ENCODE measurements at places on chromosomes 11 and 22. TPM values are rescaled to one million over a fixed set of nuclear protein-coding genes. Genes with fewer than 3 reads are reported as not detected.

GRCh38 chr11:62880231-62880802 lies 379 bp upstream of the SLC3A2 start:
- no peak for DNase-seq

The CCDC73 gene
- polyA plus RNA-seq = 0.47 TPM

DNA sequence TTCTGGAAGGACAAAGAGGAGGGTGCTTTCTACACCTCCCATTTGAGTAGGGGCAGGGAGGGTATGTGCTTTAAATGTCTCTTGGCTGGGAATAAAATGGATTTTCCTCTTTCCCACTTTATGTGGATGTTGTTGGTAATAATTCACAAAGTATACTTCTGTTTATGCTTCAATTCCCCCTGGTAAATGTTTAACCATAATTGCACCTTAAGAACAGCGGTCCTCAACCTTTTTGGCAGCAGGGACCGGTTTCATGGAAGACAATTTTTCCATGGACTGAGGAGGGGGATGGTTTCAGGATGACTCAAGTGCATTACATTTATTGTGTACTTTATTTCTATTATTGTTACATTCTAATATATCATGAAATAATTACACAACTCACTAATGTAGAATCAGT lies 4.0 kb upstream of the TP53AIP1 start:
- peak; percentile 79 for DNase-seq

The C11orf87 gene
- not detected for polyA plus RNA-seq

GRCh38 chr11:78957476-78958245 lies 383.0 kb upstream of the NARS2 start:
- no peak for DNase-seq

The SLC22A9 gene
- not detected for polyA plus RNA-seq

GRCh38 chr22:41768430-41768829 lies 32.0 kb upstream of the CCDC134 start:
- DNase-seq = no peak

- DNase-seq = no peak
Measured at GRCh38 chr11:66195867-66196266, 72.6 kb upstream of the RAB1B start.

DNA sequence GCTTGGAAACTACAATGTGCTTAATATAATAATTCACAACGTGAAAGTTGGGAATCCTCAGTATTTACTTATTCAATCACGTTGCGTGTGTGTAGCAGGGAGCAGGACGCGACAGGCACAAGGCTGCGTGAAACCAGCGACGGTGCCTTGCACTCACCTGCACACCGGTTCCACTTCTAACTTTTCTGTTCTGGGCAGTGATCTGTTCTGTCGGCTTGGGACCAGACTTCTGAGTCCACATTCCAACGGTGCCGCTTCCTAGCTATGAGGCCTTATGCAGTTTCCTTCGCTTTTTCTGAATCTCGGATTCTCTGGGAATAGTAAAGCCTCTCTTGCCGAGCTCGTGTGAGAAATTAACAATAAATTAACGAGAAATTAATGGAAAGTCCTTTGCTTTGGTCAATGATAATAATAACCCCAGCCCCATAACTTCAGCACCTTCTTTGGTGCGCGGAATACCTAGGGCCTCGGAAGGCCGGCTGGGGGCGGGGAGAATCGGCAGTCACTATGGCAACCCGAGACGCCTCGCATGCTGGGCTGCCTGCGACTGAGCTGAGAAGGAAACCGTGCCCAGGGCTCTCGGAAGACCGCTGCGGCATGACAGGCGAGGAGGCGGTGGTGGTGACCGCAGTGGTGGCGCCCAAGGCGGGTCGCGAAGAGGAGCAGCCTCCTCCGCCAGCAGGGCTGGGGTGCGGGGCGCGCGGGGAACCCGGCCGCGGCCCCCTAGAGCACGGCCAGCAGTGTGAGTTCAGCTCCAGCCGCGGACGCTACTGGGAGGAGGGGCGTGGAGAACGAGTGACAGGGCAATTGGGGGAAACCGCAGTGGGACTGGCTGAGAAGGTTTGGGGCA lies at the start of gene C11orf97:
C11orf97 (plus strand) TSS at position 530 of the 850 bp plus-strand sequence; CDS start at position 598, 68 bp downstream.
- DNase-seq = peak; percentile 82

DNA sequence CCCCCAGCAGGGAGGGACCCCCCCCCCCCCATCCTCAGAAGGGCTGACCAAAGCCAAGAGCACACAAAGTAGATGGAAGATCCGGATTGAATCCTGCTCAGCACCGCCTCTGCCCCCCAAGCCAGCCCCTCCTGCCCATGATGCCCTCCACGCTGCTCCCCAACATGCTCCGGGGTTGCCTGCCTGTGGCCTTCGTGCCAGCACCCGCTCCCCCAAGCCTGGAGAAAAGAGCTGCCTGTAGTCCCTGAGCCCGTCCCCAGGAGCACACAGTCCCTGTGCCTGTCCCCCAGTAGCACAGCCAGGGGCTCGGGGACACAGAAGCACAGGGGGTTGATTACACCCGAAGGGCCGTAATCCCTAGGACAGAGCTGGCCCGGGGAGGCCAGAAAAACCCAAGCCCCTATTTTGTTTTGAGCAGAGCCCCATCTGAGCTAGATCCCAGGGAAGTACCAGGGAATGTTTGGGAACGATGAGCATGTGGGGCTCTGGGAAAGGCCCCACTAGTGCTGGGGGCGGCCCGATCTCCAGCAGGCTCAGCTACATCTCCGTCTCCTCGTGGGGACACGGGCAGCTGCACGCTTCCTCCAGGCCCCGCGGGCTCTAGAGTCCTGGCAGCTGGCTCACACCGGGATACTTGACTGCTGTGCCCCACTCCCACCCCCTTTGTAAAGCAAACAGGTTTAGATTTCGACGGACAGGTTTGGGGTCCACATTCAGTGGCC lies 66.7 kb downstream of the PHF21B start:
- DNase-seq = no peak

GRCh38 chr11:114034956-114035355 lies 24.6 kb upstream of the ZBTB16 start:
- no peak for DNase-seq

The FOLR3 gene
- 65.0 TPM for polyA plus RNA-seq

GRCh38 chr11:67054836-67055523 lies 1.7 kb upstream of the RHOD start:
- DNase-seq = no peak

- DNase-seq = no peak
Measured at GRCh38 chr11:107203656-107204055, 185.4 kb upstream of the GUCY1A2 start.

The MYRF gene
- polyA plus RNA-seq = 6.0 TPM

The MB gene
- 0.84 TPM for polyA plus RNA-seq

- peak; percentile 76 for DNase-seq
Measured at GRCh38 chr22:36180038-36180880, 19.7 kb upstream of the APOL3 start.

The PHF21B gene
- 1.1 TPM for polyA plus RNA-seq

- DNase-seq = no peak
Measured at GRCh38 chr11:74100231-74100630, 70.6 kb downstream of the C2CD3 start.

DNA sequence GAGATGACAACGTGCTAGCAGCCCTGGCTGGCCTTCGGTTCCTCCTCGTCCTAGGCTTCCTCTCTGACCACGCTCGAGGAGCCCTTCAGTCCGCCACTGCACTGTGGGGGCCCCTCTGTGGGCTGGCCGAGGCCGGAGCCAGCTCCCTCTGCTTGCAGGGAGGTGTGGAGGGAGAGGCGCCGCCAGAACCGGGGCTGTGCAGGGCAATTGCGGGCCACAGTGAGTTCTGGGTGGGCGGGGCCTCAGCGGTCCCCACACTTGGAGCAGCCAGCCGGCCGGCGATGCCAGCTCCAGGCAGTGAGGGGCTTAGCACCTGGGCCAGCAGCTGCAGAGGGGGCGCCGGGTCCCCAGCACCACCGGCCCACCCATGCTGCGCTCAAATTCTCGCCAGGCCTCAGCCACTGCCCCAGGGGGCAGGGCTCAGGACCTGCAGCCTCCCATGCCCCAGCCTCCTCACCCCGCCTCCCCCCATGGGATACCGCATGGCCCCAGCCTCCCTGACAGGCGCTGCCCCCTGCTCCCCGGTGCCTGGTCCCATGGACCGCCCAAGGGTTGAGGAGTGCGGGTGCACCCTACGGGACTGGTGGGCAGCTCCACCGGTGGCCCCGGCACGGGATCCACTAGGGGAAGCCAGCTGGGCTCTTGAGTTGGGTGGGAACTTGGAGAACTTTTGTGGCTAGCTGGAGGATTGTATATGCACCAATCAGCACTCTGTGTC lies 399.4 kb downstream of the LUZP2 start:
- no peak for DNase-seq

DNA sequence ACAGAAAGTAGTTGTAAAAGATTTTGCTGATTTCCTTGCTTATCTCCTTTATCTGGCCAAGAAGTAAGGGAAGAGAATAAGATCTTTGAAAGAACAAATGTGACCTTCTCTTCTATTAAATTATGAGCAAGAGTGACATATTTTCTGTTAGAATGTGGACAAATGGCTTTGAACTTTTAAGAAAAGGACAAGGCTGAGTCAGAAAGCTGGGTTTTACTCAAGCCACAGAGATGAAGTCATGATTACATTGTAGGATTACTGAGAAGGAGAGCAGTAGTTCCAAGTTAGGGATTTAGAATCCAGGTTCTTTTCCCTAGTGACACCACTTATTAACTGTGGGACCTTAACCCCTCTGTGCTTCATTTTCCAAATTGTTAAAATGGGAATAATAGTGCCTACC lies 13.5 kb downstream of the CCDC90B start:
- DNase-seq = no peak

GRCh38 chr11:10436224-10436623 lies 18.8 kb upstream of the AMPD3 start:
- DNase-seq = no peak

- DNase-seq = no peak
Measured at GRCh38 chr22:34993548-34993947, 72.4 kb upstream of the ISX start.

- no peak for DNase-seq
Measured at GRCh38 chr22:45648301-45649117, 23.1 kb upstream of the ATXN10 start.

GRCh38 chr11:119380827-119381180 lies 686 bp downstream of the USP2 start:
- no peak for DNase-seq

DNA sequence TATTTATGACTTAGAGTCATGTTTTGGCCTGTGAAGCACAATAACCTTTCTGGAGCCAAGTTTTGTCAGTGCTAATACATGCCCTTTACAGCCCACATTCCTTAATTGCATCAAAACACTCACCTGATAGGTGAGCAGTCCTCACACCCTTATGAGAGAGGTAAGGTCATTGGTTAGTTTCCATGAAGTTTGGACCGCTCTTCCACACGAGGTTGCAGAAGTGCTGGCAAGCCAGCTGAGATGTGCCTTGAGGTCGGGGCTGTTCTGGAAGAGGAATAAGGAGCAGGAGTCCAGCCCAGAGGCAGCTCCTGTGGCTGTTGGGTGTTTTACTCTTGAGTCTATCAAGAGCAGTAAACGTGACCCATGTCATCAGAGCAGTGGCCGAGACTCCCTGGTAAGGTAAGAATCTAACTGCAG lies 76.3 kb downstream of the CYB5R2 start:
- DNase-seq = no peak

DNA sequence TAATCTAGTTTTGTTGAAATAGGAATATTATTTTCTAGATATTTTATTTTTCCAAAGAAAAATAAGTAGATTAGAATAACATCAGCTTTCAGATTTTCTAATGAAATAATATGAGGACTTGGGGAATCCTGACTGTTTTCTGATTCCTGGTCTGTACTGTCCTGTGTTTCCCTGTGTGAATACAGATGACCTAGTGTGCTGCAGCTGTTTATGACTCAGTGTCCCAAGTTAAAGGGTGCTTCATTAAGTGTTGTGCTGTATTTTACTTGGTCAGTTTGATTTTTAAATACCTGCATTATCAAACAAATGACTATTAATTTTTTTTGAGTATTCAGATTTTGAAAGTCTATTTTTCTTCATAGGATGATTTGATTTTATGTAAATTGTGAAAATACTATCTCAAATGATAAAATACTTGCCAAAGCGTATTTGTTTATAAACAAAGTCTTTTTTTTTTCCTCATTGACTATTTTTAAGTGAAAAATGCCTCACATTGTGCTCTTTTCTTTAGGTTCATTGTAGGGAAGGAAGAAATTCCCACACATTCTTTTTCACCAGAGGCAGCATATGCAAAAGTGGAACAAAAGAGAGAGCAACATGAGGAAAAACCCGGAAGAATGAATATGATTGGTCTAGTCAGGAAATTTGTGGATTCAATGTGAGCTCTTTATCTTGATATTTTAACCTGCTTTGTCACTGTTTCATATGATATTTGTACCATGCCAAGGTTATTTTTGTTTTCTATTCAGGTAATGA lies 264.2 kb downstream of the TMEM135 start:
- no peak for DNase-seq

The TMEM151A gene
- not detected for polyA plus RNA-seq

- no peak for DNase-seq
Measured at GRCh38 chr11:86582898-86583297, 89.5 kb downstream of the ME3 start.

- no peak for DNase-seq
Measured at GRCh38 chr11:85902353-85902752, 47.2 kb downstream of the CCDC83 start.

The IRAG1 gene
- polyA plus RNA-seq = 7.0 TPM

The CDC42EP1 gene
- 29.5 TPM for polyA plus RNA-seq

DNA sequence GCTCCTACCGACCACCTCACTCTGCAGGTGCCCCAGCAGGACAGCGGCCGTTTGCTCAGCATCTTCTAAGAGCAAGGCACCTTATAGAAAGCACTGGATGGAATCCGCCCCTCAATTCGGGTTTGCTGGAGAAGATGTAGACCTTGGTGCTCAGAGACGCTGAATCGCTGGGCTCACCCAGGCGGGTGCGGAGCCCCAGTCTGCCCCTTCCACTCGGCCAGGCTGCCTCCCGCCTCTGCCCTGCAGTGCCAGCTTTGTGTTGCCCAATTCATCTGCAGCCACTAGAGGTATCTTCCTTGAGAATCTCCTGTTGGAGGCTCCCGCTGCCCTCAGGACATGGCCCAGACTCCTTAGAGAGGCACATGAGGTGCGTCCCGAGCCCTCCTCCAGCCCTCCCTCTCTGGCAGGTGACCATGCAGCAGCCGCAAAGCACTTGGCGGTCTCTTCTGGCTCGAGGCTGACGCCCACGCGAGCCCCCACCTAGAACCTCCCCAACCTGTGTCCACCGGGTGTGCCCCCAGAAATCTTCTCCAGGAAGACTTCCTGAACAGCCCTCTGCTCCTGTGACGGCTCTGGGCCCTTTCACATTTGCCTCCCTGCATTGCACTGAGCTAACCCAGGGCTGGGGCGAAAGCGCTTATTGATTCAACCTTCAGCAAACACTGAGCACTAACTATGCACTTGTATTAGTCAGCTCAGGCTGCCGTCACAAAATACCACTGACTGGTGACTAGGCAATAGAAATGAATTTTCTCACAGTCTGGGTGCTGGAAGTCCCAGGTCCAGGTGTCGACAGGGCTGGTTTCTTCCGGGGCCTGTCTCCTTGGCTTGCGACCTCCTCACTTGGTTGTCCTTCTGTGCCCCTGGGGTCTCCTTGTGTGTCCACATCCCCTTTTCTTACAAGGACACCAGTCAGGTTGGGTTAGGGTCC lies 117.5 kb downstream of the WNT7B start:
- peak; percentile 54 for DNase-seq

The RRP8 gene
- polyA plus RNA-seq = 29.8 TPM

GRCh38 chr11:96481204-96481603 lies 91.4 kb downstream of the JRKL start:
- no peak for DNase-seq
